ENCODE measurements at places on chromosomes 11 and 22.

DNA sequence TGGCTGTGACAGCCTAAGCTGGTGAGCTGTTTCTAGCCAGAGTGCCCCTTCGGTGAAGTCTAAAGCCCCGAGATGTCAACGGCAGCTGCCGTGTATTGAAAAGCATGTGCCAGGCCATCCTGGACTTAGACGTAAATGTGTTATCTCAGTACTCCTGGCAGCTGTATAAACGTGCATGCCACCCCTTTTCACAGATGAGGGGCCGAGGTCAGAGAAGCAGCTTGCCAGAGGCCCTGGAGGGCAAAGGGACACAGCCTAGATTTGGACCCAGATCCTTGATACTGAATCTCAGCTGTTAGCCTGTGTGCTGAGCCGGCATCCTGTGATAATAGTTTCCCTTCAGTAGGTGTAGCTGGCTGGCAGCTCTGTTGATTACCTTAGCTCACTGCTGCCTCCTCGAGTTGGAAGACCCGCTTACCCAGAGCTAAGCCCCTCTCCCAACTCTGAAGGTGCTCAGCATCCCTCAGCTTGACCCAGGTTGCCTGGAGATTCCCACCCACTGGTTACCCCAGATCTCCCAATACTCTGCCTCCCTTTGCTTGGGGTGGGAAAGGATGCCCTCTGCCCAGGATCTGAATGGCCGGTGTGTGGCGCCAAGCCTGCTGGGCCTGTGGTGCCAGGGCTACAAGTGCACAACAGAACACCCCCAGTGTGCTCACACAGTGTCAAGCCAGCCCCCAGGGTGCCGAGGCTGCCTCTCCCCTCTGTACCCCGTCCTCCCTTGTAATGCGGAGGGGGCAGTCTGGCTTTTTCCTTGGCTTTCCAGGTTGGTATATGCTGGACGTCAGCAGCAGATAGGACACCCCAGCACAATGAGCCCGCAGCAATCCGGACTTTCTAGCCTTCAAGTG is 59.8 kb upstream of the WNT7B start:
- peak; percentile 49 for DNase-seq

DNA sequence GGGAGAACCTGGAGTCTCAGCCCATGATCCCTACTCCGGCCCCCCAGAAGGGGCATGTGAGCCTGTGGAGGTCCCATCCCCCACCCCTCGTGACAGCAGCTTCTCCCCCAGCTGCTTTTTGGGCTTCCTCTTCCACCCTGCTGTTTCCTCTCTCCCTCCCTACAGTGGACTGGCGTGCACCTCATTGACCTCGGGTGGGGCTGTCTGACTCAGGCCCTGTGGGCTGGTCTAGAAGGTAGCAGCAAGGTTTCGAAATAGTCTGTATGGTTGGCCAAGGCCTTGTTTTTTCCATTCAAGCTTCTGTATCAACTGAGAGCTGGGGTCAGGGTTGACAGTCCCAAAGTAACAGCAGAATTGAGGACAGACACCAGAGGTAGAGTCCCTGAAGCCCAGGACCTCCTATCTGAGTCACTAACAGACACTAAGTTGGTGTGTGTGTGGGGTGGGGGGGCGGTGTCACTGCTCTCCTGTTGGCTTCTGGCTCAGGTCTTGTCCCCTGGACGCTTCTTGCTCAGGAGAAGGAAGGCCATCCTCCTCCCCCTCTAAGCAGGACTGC is 7.7 kb downstream of the SLC37A2 start:
- peak; percentile 60 for DNase-seq

GRCh38 chr11:58641803-58642581 is 19.5 kb downstream of the CNTF start:
- DNase-seq, result no peak

DNA sequence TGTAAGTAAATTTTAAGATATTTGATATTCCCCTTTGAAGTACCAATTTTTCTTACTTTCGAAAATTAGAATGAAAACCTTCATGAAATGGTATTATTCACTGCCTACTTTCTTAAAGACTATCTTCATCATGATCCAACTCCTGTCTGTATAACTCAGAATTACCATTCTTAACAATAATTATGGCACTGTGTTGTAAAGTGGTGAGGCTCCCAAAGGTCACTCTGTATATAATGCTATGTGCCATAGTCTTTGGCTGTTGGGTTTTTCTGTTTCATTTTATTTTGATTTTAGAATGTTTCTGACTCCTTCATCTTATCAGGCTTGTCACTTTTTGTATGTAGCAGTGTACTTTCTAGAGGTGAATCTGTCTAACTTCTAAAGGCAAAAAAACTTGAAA is 52.4 kb downstream of the MAML2 start:
- DNase-seq, result no peak
